RWPE1 (cell line): ENCODE measurements at places on chromosomes 12 and 14.

DNA sequence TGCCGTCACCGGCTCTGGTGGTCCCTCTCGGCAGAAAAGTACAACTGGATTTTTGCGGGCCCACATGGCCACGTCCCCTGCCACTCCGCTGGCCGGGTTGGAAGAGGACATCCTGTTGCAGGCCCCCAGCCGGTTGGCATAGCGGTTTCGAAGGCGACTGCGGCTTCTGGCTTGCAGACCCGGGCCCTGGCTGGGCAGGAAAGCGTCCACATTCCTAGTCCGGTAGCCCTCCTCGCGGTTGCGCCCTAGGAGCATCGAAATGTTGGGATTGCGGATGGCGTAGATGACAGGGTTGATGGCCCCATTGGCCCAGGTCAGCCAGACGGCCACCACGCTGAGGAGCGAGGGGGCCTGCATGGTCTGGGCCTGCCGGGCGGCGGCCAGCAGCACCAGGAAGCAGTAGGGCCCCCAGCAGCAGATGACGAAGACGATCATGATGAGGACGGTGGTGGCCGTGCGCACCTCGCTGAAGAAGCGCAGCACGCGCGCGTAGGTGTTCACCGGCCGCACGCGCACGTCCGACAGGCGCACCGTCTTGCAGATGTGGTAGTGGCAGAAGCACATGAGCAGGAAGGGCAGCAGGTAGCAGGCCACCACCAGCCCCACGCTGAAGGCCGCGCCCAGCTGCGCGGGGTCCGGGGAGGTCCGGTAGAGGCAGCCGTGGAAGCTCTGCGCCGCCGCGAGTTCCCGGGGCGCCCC is 1.2 kb downstream of the GPR135 start:
- DNase-seq = no peak

DNA sequence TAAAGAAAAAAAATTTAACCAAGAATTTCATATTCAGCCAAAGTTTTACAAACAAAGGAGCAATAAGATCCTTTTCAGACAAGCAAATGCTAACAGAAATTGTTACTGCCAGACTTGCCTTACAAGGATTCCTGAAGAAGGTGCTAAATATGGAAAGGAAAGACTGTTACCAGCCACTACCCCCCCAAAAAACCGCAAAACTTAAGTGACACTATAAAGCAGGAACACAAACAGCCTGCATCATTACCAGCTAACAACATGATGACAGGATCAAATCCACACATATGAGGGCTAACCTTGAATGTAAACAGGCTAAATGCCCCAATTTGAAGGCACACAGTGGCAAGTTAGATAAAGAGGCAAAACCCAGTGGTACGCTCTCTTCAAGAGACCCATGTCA is 55.7 kb downstream of the APOBEC1 start:
- DNase-seq = no peak

DNA sequence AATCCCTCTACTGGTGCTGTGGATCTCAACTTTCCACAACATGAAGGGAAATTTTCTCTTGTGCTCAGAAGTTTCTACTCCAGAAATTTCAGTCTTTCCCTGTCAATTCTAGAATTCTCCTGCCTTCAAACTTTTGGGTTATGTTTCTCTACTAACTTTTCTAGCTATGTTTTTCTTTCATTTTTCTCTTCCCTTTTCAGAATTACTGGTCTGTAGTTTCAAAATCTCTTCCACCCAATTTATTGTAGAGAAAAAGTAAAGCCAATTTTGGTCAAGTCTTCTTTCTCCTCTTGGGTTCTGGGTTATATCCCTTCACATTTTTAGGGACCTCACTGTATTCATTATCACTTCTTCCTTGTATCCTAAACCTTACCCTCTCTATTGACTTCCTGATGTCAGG is 18.9 kb downstream of the CNTN1 start:
- DNase-seq = no peak

DNA sequence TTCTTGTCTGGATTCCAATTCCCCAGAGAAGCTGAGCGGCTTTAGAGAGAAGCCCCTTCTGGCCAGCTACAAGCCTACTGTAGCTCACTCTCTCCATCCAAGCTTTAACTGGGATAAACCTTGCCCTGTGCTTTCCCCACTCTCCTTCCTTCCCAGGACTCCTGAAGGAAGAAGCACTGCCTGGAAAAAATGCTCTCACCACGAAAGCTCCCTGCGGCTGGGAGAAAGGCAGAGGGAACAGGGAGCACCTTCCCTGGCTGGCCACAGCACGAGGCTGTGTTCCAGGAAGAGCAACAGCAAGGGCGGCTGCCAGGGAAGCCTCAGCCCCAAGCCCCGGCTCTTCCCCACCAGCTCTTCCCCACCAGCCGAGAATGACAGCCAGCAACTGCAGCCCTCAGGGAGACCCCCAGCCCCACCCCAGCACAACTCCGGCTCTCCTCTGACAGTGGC is 40.8 kb upstream of the PNMA1 start:
- no peak for DNase-seq

DNA sequence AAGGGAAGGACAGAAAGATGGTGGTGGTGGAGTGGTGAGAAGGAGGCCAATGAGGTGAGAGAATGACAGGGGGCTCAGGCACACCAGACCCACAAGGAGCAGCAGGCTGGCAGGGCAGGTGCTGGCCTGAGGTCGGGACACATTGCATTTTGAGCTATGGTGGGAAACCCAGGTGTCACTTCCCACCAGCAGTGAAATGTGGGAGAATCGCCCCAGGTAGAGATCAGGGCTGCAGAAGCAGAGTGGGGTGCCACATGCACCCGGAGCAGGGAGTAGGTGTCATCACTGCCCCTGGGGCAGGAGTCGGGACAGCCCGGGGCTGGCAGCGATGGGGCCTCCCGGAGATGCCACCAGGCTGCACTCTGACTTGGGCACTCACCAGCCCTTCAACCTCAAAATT is 315.8 kb downstream of the BCL11B start:
- DNase-seq = no peak

DNA sequence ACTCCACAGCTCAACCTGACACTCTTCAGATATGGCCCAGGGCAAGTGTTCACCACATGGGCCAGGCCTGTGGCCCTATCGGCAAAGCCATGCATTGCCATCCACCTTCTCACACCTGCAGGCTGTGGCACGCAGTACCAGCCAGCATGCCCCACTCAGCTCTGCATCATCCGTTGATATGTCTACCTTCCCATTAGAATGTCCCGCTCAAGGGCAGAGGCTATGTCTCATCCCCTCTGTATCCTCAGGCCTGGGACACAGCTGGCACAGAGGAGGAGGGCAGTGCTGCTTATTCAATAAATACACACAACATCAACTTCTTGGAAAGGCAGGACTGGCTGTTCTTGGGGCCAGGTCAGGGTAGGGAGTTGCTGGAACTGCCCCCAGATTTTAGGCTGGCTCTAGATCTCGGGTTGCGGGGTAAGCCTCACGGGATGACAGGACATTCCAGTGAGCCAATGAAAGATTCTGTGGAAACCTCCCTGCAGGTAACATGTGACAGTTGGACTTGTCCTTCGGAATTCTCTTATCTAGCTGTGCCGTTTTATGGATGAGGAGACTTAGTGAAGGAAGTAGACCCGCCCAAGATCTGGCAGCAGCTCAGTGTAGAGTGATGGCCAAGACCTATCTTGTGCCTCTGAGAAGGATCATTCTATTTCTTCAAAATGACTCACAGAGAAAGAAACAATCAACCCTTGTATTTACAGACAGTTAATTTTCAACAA is 25.6 kb downstream of the SYNE3 start:
- peak; percentile 31 for DNase-seq

DNA sequence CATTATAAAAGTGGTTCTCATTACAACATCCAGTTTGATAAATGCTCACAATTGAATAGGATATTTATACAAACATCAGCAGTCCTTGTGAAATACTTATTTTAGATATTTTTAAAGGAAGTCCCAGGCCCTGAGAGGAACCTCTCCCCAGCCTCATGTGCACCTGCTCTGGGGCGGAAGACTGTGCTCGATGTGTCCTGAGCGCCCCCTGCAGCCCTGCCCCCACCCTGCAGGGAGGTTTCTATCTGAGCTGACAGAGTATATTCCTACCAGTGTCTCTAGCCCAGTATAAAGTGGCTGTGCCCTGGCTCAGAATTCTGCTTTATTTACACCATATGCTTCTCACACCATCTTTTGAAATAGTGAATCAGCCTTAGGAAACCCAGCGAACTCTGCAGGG is 1349.1 kb downstream of the TMEM121 start:
- DNase-seq = no peak

DNA sequence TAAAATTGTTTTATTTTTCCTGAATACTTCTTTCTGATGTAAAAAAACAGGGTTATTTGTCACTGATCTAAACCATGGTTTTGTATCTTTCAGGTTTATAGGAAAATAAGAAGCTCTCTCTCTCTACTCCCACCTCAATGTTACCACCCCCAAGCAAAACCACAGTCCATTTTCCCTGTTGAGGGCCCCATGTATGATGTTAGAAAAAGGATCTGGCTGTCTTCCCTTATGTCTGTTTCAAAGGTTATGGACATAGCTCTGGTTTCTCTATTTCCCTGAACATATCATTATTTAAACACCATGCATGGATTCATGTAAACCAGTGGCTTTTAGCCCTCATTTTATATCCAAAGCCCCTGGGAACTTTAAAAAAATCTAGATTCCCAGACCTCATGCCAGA is 649.0 kb upstream of the TBX3 start:
- no peak for DNase-seq

GRCh38 chr12:107320929-107321631 is 227.7 kb upstream of the CRY1 start:
- DNase-seq = peak; percentile 36

- peak; percentile 46 for DNase-seq
Observed at GRCh38 chr12:51217133-51217967, 512 bp downstream of the POU6F1 start.

- peak; percentile 30 for DNase-seq
Observed at GRCh38 chr12:25997201-25997963, 38.9 kb downstream of the RASSF8 start.

- DNase-seq = no peak
Observed at GRCh38 chr14:97695456-97695981, 898.3 kb downstream of the VRK1 start.

DNA sequence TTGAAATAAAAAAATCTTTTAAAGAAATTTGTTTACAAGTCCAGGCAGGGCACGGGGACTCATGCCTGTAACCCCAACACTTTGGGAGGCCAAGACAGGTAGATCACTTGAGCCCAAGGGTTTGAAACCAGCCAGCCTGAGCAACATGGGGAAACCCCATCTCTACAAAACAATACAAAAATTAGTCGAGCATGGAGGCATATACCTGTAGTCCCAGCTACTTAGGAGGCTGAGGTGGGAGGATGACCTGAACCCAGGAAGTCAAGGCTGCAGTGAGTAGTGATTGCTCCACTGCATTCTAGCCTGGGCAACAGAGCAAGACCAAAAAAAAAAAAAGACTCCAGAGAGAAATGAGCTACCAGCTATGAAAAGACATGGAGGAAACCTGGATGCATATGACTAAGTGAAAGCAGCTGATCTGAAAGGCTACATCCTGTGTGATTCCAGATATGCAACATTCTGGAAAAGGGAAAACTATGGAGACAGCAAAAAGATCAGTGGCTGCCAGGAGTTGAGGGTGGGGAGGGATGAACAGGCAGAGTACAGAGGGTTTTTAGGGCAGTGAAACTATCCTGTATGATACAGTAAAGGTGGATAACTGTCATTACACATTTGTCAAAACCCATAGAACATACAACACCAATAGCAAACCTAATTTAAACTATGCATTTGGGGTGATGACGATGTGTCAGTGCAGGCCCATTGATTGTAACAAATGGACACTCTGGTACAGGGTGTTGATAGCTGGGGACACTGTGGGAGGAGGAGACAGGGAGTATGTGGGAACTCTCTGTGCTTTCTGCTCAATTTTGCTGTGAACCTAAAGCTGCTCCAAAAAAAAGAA is 59.9 kb downstream of the PRKAB1 start:
- DNase-seq = no peak

DNA sequence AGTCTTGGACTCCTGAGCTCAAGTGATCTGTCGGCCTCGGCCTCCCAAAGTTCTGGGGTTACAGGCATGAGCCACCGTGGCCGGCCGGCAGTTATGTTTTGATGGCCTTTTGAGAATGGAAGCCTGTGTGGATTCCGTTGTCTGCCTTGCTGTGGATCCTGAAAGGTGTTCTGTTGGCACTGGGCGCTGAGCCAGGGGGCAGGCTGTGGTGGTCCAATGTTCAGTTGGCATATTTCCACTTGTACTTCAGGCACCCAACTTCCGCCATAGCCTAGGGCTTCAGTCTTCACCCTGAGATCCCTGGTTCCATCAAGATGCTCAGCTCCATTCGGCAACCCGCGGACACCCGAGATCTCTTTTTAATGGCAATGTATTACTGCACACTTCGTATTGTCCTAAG is 6.3 kb upstream of the RPLP0 start:
- no peak for DNase-seq

DNA sequence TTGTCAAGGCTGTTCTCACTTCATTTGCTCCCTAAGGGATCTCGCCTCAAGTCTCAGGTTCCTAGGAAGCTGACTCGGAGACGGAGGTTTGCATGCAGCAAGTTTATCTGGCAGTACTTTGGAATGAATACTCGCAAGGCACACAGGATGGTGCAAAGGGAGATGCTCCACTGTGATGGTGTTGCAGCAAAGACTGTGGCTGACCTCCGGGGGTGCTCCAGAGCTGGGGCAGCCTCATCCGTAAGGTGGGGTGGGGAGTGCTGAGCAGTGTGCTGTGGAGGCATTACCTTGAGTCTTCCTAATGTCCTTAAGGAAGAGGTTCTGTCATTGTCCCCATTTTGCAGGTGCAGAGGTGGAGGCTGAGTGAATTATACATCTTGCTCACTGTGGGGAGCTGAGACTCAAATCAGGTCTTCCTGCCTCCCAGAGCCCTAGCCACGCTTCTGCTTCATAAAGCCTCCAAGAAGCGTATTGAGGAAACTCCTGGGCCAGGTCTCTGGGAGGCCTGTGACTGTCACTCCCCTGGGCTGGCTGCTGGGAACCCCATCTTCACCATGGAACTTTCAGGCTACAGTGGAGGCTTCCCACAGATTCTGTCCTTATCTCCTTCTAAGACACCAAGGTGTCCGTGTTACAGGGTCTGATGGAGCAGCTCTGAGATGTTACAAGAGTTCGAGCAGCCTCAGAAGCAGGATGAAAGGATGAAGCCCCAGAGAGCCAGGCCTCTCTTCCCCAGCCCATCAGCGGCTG is 39.5 kb downstream of the GALNT16 start:
- no peak for DNase-seq

GRCh38 chr14:98198385-98198784 is 1073.6 kb downstream of the BCL11B start:
- no peak for DNase-seq

DNA sequence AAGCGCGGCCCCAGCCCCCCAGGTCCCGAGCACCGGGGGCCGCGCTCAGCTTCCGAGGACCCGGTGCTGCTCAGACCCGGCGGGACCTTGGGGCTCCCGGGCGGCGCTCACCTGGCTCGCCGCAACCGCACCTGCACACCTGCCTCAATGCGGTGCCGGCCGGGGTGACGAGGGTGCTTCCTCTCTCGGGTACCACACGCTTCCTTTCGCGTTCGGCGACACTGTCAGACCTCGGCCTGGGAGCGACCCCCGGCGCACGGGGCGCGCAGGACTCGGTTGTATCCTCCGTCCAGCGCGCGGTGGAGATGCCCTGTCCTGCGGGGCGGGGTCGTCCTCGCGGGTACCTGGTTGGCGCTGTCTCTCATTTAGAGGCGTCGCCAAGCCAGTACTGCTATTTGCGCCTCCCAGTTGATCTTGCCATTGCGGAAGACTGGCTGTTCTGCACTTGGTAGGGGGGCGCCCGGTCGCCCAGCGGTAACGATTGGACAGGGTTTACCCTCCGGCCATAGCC is 718 bp downstream of the PACS2 start:
- DNase-seq = peak; percentile 42
